RPMI8226 (cell line): ENCODE measurements at places on chromosomes 16 and 17.

DNA sequence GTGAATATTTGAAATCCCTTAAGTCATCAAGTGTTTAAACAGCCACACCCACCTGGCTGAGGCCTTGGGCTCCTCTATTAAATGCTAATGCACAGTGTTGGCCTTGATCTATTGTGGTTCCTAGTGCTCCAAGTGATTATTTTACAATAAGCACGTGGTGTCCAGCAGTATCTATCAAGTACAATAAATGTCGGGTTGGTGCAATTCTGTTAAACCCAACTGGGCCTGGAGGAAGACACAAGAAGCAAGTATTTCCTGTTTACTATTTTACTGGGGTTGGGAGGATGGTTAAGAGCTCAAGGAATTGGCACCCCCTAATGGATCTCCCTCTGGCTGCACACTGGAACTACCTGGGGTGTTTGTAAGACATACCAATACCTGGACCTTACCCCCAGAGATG, 72.1 kb upstream of the HNF1B start:
- DNase-seq, result no peak

- no peak for DNase-seq
Observed at GRCh38 chr16:711084-711483, 3.8 kb upstream of the METRN start.

DNA sequence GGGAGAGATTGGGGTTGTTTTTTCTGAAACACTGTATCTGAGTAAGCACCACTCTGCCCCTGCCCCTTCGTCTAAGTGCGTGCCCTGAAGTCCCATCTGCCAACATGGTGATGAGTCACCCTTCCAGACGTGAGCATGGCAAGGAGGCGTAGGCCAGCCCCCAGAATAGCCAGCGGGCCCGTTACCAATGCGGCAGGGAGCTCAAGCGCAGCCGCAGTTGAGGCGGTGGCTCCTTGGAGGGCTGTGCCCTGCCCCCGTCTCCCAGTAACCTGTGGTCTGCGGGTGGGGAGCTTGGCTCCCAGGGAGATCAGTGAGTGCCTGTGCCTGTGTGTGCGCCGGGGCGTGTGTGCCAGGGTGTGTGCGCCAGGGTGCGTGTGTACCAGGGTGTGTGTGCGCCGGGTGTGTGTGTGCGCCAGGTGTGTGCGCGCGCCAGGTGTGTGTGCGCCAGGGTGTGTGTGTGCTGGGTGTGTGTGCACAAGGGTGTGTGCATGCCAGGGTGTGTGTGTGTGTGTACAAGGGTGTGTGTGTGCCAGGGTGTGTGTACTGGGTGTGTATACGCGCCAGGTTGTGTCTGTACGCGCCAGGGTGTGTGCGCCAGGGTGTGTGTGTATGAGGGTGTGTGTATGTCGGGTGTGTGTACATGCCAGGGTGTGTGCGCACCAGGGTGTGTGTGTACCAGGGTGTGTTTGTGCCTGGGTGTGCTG, 98.6 kb upstream of the CHMP6 start:
- no peak for DNase-seq

DNA sequence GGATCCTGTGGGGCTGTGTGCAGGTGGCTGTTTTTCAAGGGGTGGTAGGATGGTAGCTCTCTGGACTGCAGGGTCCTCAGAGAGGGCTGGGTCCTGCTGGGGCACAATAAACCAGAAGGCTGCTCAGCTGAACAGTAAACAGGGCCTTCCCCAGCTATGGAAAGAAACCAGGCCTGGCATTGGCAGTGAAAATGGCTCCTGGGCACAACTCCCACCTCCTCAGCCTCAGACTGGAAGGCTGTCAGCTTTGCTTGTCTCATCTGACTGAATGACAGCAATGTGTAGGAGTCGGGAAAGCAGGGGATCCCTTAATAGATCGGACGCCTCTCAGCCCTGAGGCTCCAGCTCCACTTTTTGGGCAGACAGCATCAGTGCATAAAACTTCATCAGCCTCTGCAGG, 59.8 kb upstream of the NLRP1 start:
- DNase-seq, result no peak

DNA sequence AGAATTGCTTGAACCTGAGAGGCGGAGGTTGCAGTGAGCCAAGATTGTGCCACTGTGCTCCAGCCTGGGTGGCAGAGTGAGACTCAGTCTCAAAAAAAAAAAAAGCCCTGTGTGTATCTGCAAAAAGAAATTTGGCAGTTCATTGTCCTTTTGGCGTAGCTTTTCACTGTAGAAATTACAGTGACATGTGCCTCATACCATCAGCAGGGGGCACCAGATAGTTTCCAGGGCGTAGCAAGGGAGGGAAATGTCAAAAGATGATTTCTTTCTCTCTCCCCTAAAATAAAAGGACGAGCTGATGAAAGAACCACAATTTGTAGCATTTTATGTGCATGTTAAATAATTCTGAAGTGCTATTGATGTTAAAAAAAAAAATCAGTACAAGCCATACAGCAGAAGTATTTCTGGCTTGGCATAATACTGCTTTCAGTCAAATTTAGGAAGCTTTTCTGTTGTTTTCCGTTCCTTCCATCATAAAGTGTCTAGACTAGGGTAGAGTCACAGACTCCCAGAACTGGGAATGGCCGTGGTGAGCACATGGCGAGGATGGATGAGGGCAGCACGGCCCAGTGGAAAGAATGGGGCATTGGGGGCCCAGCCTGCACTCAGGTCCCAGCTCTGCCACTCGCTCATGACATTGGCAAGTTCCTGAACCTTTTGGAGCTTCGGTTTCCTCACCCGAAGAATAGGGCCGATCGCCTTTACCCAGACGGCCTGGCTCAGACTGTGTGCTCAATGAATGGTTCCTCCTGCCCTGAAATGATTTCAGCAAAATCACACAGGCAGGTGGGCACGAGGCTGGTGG, 59.8 kb upstream of the RPH3AL start:
- peak; percentile 60 for DNase-seq

DNA sequence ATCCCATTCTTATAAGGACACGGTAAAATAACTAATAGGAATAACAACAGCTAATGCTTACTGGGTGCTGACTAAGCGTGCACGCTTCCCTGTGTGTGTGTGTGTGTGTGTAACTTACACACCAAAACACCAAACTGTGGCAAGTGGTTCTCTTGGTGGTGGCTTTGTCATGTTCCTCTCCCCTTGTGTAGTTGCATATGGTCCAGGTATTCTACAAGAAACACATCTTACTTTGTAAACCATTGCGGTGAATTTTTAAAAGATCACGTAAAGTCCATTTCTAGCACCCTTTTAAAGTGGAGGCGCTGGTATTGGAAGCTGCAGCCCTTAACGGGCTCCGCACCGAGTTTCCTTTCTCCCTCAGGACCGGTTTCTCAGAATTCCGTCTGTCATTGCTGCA, 221.0 kb upstream of the FOXF1 start:
- no peak for DNase-seq

GRCh38 chr16:50021544-50021943, 3.5 kb upstream of the CNEP1R1 start:
- peak; percentile 67 for DNase-seq

DNA sequence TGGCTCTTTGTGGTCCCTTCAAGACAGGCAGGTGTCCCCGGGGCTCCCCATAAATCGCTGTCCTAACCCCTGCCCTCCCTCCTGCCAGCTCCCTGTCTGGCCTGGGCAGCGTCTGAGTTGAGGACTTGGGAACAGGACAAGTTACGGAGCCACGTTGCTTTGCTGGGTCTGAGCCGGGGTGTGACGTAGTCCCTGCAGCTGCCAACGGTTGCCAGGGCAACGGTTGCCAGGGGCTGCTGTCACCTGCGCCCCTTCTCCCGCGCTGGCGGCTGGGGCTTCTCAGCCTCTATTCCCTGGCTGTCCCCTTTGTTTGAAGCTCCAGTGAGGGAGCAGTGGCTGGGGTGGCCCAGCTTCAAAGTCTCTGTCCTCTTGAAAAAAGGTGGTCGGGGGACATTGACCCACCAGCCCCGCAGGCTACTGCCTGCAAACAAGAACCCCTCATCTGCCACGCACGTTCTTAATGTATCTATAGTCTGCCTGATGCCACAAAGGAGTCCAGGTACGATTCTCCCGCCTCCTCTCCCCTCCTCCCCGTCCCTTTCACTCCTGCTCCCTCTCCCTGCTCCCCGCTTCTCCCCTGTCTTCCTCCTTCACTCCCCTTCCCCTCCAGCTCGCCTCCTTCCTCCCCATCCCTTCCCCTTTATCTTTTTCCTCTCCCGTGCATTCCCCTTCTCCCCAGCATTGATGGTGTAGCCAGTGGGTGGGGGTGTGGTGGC, 10.9 kb downstream of the ADGRG1 start:
- no peak for DNase-seq

DNA sequence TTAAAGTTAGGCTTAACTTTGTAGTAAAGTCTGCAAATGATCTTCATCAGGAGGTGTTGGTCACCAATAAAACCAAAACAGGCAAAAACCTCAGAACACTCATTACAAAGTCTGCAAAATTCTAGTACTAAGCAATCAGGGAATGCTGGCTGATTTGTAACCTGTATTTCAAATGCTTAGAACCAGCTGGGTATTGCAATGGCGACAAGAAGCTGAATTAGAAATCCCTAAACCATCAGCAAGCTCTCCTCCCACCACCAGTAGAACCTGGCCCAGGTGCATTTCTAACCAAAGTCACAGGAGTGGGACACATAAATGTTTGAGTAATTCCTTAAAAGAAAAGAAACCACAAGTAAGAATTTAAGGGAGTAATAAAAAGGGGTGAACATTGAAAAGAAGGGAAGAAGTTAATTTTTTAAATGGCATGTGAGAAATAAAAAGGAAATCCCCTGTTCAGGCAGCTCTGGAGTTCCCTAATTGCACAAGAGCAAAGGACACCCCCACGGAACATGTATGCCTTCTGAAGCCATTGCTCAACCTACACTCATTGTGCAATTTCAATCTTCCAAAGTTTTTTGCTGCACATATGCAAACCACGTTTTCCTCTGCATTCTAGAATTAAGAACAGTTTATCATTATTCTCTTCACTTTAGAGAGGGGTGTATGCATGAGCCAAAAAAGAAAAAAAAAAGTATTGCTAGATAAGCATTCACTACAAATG, 102.9 kb downstream of the HIC1 start:
- no peak for DNase-seq

DNA sequence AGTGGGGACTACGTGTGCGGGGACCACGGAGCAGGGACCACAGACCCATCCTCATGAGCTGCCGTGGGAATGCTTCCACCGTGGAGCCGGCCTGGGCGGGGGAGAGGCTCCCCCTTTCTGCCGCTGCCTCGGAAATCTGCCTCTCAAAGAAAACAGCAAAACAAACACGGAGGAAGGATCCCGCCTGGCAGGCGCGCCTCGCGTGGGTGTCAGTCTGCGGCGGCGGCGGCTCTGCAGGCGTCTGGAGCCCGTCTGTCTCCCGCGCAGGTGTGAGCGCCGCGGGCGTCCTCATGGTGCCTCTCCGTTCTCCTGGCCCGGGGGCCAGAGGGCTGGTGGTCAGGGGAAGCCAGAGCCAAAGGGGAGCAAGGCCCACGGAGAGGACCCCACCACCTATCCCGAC, 27.5 kb downstream of the GSE1 start:
- DNase-seq, result no peak
